ENCODE measurements at places on chromosomes 12 and 14. TPM values are rescaled to one million over a fixed set of nuclear protein-coding genes. Genes with fewer than 3 reads are reported as not detected.

The INHBC gene
- not detected for total RNA-seq

The ZFYVE26 gene
- 26.3 TPM for total RNA-seq

The ZC2HC1C gene
- 3.6 TPM for total RNA-seq

The WDHD1 gene
- total RNA-seq = 22.5 TPM

The FOXA1 gene
- not detected for total RNA-seq

The OVCH1 gene
- total RNA-seq = not detected

The GYS2 gene
- not detected for total RNA-seq

The MMP19 gene
- 0.31 TPM for total RNA-seq

The IGF1 gene
- total RNA-seq = 0.85 TPM

The MANSC4 gene
- total RNA-seq = 0.65 TPM

The IL26 gene
- total RNA-seq = not detected

The MAP3K9 gene
- total RNA-seq = 0.11 TPM

The EXOC3L4 gene
- not detected for total RNA-seq

The MYO1H gene
- total RNA-seq = not detected

The USP44 gene
- 3.1 TPM for total RNA-seq

The NINJ2 gene
- total RNA-seq = 1.4 TPM
